CD4-positive, alpha-beta T cell treated with Interleukin-1 beta for 1 hour (primary cell): ENCODE measurements at places on chromosomes 4 and X.

DNA sequence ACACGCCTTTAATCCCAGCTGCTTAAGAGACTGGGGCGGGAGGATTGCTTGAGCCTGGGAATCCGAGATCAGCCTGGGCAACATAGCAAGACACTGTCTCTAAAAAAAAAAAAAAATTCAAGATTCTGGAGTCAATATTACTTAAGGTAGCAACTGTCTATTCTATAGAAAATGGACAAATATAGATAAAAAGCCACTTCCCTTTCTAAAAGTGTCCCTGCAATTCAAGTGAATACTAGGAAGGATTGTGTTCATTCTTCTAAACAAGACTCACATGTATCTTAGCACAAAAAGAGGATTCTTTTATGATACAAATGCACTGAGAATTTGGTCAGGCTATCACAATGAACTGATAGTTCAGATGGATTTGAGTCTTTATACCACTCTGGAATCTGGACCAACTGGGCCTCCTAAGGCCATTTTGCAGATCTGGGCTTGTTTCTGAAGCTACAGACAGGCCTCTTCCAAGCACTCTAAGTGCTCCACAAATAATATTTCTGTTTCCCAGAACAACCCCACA is 7.0 kb downstream of the PKD2 start:
- no peak for DNase-seq

GRCh38 chrX:45623266-45623665 is 422.6 kb upstream of the DIPK2B start:
- no peak for DNase-seq

DNA sequence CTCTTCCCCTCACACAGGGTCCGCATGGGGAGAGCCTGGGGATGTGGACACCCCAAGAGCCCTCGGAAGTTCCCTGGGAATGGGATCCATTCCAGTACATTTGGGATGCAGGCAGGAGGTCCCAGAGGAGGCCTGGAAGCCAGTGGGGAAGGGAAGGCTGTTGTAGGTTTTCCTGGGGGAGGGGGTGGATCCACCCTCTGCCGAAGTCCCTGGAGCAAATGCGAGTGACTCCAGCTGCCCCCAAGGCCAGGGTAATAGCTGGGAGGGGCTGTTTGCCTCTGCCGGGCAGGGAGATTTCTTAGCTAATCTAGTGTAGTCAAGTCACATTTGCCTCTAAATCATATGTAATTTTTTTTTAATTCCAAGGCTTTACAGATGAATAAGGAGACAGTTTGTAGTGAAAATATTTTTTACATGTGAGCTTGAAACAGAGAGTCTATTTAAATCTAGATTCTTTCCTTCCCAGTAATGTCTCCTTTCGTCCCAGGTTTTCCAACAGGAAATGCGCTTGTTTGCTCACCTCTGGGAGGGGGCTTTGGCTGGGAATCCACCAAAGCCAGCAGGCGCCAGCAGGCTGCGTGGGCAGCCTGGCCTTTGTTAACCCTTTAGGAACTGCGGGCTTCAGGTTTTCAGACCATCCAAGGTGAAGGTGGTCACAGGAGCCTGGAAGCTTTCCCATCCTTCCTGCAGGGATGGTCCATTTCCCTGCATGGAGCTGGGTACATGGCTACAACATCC is 26.8 kb downstream of the SH3TC1 start:
- DNase-seq, result no peak

DNA sequence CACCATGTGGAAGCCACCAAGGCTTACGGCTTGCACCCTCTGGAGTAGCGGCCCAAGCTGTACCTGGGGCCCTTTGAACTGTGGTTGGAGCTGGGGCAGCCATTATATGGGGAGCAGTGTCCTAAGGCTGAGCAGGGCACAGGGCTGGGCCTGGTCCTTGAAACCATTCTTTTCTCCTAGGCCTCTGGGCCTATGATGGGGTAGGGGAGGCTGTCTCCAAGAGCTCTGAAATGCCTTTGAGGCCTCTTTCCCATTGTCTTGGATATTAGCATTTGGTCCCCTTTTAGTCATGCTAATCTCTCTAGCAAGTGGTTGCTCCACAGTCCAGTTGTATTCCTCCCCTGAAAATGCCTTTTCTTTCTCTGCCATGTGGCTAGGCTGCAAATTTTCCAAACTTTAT is 96.4 kb upstream of the ARX start:
- DNase-seq, result no peak

GRCh38 chr4:96305030-96305429 is 465.1 kb downstream of the PDHA2 start:
- no peak for DNase-seq

DNA sequence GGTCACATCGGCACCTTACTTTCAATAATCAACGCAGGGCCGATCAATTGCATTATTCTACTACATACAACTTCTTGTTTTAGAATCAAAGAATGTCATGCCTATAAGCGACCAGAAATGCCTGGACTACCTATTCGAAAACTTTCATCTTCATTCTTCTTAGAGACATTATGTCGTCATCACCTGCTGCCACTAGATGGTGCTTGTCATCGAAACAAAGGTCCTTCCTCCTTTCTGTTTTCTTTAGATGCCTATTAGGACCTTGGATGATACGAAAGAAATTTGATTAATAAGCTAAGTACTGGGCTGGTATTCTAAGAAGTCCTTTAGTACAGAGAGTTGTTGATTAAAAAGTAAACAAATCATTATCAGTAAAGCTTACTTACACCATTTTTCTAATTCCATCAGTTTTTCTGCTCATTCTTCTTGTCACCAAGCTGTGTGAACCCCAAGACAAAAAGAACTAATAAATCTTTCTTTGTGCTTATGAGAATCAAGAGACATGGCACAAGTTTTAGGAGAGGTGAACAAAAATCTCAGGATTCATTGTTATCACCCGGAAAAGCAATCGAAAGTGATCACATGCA is 154.5 kb upstream of the SLC4A4 start:
- DNase-seq, result peak; percentile 62

- DNase-seq, result no peak
Observed at GRCh38 chr4:56222514-56222913, 164.8 kb downstream of the AASDH start.

DNA sequence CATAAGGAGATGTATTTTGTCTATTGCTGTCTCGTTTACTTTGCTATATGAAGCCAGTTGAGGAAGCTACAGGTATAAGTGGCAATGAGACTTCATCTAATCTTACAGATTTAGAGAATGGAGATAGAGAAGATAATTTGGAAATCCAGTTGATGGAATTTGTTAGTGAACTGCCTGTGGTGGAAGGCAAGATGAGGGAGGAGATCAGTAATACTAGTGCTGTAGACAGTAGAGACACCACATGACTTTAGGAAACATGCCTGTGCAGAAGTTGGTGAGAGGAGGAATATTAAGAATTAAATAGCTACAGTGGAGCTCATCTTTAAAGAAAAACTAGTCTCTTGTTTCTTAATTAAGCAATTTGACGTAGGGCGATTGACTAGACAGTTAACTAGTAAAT is 51.3 kb downstream of the RBPJ start:
- no peak for DNase-seq

DNA sequence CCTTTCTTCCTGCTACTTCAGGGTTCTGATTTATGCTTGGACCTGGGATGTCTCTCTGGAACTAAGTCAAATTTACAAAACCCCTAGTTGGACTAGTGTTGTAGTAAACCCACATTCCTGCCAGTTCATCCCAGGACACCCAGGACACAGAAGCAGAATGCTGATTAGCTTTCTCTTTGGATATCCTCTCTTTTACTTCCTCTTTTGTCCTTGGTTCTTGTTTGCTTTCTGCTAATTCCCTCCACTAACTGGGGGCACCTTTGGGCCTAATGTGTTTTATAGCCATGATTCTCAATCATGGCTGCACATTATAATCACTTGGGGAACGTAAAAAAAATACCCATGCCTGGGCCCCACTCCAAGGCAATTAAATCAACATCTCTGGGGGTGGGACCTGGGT is 42.5 kb downstream of the LANCL3 start:
- no peak for DNase-seq

DNA sequence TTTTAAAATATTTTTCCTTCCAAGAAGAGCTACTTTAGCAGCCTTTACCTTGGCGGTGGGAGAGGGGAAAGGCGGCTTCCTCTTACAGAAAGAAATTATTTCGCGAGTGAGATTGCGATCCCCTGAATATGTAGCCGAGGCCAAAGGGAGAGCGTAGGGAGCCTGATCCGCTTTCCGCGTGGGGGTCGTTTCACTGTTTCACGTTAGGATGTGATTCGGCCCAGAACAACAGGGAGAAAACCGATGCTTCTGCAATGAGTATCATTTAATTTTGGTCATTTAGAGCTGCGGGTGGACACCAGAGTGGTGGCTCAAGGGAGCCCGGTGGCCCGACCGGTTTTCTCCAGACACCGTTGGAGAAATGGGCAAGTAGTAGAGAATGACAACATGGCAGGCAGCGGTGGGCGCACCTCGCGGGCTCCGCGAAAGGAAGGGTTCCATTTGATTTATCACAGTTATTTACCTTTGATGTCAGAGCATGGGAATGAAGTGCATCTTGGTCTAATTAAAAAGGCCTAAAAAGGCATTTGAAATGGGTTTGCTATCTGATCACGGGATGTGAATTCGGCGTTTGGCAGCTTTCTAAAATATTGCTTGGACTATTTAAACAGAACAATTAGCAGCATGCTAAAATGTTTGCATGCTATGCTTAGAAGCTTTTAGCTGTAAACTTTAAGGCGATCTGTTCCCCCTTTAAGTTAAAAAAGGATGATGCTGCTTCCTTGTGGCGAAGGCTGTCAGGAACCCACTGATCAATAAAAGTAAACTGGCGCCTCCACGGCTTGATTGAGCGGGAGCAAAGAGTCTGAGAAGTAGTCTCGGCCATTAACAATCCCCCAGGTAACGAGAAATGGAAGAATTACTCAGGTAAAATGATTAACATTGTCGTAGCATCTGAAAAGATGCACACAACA is 2.0 kb upstream of the PCDH19 start:
- DNase-seq, result no peak

DNA sequence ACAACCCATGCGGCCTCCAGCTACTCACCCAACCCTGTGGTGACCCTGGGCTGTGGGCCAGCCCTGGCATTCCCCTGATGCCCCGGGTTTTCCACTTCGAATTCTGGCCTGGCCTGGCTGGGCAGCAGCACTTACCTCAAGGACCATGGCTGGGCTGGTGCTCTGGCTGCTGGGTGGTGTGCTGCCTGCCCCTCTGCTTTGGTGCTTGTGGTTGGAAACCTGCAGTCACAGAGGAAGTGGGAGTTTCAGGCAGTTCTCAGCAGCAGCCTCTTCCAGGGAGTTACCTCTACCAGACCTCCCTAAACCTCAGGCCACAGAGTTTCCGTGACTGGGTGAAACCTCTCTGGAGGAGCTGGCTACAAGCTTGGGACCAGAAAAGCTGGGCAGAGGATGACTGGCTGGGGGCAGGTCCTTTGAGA is at the start of gene CXCR3:
CXCR3 (minus strand) TSS at position 209 of the 419 bp plus-strand sequence; CDS start at position 147, 62 bp downstream.
- DNase-seq, result peak; percentile 45

DNA sequence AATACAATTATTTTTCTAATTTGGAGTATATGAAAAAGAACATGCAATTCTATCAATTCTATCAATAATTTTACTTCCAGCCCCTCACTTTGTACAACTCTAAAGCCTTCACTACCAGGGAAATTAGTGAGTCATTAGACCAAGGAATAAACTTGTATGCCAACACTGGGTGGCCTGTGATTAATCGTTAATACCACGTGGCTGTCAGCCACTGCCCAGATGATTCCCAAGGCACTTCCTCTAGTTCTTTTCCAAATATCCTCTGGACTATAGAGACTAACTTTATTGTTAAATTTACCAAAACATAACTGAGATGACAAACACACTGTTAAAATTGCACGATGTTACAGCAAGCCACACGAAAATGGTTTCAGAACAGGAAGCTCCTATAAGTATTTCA is 45.7 kb downstream of the MID1 start:
- DNase-seq, result no peak
